Neural crest cell (in vitro differentiated cells): ENCODE measurements at places on chromosomes 1 and 21. TPM values are rescaled to one million over a fixed set of nuclear protein-coding genes. Genes with fewer than 3 reads are reported as not detected.

GRCh38 chr21:35119501-35120047, 70.5 kb upstream of the RUNX1 start:
- DNase-seq = no peak

DNA sequence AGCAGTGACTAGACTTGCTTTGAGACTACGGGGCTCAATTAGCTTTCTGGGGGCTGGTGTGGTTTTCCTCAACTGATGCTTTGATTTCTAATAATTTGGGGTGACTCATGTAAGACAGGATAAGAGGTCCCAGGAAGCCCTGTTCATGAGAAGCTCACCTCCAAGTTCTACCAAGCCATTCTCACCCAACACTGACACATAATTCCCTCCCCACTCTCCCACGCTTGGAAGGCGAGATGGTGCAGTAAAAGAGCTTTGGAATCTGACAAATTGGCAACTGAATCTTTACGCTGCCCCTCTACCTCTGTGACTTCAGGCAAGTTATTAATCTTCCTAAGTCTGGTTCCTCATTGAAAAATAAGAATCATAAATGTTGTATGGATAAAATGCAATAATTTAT, 299.1 kb upstream of the DUSP10 start:
- DNase-seq = no peak

DNA sequence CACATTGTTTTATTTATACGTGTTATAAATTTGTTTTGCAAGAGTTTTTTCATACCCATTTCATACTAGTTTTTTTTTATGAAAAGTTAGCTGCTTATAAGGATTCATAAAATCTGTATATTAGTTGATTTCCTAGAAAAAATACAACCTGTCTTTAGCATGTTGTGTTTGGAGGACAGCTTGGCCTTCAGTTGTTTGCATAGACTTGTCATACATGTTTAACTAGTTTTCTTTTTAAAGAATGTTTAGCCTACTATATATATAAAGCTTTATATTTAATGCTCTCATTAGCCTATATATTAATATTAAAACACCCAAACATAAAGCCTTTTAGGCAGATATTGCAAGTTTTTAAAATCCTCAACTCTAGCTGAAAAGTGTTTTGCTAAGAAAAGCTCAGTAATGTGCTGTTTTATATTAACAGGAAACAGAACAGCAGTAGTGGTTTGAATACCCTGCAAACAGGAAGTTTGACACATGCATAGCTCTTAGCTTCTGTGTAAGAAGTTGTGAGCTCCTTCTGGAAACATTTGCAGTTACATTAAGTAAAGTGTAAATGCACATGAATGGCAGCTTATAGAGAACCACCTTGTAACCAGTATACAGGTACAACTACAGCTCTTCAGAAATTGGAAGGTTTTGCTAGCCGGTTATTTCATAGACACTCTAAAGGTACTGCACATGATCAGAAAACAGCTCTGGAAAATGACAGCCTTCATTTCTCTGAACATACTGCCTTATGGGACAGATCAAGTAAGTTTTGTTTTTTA, at the start of gene PRKACB:
Gene PRKACB (plus strand): TSS at position 476 of the 770 bp plus-strand sequence. CDS start 91 bp downstream, at position 567.
- no peak for DNase-seq

DNA sequence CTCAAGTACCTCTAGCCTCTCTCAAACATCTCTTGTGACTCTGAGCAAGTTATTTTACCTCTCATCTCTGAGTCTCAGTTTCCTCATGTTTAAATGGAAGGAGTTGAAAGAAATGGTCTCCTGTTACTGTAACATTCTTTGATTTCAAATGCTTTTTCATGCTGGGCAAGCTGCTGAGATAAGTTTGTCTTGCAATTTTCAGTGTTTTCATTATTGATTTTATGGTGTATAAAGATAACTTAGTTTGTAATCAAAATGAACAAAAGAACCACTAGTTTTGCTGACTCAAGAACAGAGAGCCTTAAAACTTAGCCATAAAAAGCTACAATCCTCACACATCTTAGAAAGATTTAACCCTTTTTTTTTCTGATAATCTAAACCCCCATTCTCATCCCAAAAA, 4.5 kb downstream of the LIPI start:
- DNase-seq = no peak

- no peak for DNase-seq
Observed at GRCh38 chr1:35505911-35506798, 51.0 kb downstream of the KIAA0319L start.

GRCh38 chr1:182690886-182691443, 6.6 kb upstream of the RGS8 start:
- DNase-seq = no peak

DNA sequence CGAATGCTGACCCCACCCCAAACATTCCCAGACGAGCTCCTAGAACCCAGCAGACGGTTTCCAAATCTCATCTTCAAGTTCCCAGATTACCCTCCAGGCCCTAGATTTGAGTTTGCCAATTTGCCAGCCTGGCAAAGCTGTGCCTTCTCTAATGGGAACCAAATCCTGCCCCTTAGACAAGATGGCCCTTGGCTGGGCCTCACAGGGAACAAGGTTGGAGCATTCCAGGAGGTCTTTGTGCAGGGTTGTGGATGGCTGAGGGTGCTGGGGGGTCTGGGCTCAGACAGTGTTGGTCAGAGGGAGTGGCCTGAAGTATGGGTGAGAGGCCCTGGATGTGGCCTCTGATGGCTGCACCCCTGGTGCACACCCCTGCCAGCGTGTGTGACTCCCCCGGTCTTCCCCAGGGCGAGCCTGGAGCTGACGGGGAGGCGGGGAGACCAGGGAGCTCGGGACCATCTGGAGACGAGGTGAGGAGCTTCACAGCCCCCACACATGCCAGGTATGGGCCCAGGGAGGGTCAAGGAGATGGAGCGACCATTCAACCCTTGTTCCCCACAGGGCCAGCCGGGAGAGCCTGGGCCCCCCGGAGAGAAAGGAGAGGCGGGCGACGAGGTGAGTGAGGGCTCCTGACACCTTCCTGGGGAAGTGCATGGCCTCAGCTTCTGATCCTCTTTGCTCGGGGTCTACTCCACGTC, 10.2 kb downstream of the COL6A1 start:
- DNase-seq = no peak

DNA sequence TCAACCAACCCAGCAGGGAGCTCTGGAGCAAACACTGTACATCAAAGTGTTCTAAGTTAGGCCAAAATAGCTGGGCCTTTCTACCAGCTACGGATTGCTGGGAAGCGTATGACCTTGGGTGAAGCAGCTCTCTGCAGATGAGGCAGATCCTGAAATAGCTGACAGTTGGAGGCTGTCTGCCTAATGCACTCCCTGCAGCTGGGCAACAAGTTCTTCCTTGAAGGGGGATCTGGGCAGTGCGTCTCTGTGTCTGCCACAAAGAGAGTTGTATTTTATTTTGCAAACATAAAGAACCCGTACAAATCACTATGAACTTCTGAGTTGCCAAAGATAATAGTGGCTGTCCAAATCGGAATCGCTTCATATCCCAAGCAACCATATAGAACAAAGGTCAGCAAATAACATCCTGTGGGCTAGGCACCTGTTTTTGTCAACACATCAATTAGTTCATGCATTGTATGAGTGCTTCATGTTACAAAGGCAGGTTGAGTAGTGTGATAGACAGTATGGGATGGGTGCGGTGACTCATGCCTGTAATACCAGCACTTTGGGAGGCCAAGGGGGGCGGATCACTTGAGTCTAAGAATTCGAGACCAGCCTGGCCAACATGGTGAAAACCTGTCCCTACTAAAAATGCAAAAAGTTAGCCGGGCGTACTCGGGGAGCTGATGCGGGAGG, 29.1 kb upstream of the KLF17 start:
- DNase-seq = no peak

- DNase-seq = no peak
Observed at GRCh38 chr1:203272633-203273205, 32.6 kb upstream of the BTG2 start.

DNA sequence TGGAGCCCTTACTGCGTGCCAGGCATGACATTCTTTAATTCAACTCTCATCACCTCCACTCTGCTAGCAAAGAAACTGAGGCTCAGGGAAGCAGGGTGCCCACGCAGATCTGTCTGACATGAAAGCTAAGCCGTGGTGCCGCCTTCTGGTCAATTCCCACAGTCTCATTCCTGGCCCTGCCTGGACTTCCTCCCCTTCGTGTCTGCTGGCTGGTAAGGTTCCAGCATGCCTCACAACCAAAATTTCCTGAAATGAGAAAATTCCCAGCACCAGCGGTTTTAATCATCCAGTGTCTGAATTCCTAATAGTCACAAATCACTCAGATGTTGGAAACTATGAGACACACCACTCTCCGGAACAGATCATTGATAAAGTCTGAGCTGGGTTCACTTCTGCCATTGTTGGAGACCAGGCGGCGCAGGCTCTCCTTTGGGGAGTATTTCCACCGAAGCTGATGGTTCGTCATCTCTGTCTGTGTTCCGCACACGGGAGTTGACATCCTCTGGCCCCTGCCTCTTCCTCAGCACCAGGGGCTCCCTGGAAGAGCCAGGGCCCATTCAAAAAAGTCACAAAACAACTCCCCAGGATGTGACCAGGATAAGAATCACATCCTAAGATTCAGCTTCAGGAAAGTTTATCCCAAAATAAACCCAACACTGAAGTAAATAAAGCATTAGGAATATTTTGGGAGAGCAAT, 167.7 kb downstream of the PLPP3 start:
- no peak for DNase-seq

DNA sequence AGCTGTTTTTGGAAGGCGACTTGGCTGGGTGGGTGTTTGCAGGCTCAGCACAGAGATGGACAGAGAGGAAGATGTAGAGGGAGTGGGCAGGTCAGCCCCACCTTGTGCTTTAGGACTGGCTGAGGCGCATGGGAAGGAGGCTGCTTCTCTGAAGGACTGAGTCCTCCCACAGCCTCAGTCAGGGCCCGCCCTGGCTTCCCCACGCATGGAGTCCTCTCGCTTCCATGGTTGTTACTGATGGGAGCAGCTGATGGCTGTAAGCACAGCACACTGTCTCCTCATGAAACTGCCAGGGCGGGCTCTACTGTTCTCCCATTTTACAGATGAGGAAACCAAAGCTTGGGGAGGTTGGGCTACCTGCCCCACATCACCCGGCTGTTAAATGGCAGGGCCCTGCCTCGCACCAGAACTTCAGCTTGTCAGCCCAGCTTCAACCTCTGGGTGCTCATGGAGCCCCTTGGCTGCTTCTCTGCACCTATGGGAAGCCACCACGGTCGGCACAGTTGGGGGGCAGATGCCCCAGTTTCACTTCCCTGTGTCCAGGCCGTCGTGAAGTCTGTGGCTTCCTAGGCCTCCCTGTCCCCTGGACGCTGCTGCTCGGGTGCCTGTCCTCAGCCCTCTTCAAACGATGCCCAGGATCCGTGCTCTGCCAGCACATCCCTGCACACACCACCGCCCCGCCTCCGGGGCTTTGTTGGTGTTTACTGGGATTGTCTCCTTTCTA, 2.4 kb downstream of the TMEM201 start:
- DNase-seq = no peak

DNA sequence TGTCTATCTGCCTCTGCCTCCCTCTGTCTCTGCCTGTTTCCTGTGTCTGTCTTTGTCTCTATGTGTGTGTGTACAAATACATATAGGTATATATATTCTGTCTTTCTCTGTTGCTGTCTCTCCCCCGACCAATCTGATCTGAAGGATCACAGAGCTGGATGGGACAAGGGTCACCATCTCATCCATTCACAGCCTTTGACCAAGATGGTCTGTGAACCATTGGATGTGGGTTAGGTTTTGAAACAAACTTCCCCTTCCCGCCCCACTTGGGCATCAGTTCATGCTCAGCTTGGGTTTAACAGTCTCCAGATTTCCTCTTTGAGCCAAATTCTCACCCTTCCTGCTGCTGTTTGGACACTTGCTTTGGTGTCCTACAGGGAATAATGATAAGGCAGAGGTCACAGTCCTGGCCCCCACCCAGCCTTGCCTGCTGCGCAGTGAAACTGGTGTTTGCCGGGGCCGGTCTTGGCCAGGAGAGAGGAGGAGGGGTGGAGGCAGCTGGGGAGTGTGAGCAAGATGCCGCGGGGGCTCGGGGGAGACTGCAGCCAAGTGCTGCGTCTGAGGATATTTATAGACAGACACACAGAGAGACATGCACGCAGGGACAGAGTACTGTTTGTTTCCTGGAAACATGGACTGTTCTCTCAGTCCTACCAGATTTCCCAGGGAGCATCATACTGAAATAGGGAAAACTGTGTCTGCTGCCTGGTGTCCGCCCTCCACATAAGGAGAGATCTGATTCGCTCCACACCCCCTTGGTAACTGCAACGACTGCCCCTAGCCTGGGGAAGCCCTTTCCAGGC, 27.0 kb upstream of the BTG2 start:
- peak; percentile 43 for DNase-seq

- DNase-seq = no peak
Observed at GRCh38 chr21:38709876-38710275, 95.9 kb upstream of the ETS2 start.

DNA sequence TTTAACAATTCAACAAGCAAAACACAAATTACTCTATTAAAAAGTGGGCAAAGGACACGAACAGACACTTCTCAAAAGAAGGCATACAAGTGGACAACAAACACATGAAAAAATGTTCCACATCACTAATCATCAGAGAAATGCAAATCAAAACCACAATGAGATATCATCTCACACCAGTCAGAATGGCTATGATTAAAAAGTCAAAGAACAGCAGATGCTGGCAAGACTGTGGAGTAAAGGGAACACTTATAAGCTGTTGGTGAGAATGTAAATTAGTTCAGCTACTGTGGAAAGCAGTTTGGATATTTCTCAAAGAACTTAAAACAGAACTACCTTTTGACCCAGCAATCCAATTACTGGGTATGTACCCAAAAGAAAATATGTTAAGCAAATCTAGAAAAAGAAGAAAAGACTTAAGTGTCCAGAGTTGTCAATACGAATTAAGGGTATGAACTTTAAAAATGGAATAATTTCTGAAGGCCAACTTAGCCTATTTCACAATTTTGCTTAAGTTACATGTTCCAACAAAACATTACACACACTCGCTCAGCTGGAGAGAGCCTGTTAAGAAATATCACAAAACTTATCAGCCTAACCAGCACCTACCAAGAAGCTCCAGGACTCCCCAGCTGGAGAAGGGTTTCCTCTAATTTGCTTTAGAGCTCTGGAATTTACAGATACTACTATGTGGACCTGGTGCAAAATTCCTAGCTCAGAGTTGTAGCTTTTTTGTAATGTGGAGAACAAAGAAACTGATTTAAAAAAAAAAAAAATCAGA, 232.1 kb downstream of the DUSP10 start:
- no peak for DNase-seq

GRCh38 chr21:28459193-28459592, 533.5 kb downstream of the LTN1 start:
- DNase-seq = no peak

IGSF3 gene
- total RNA-seq = 27.2 TPM in 2 replicates

FALEC gene
- 1.2 and 1.3 TPM in 2 replicates for total RNA-seq

HFM1 gene
- 6.6 and 7.1 TPM in 2 replicates for total RNA-seq

S100A8 gene
- not detected in 2 replicates for total RNA-seq

CR1L gene
- not detected in 2 replicates for total RNA-seq

BPNT1 gene
- total RNA-seq = 20.2 and 21.1 TPM in 2 replicates

USH2A gene
- total RNA-seq = 0.11 and 0.14 TPM in 2 replicates
